ENCODE measurements at places on chromosomes 2 and 18.

DNA sequence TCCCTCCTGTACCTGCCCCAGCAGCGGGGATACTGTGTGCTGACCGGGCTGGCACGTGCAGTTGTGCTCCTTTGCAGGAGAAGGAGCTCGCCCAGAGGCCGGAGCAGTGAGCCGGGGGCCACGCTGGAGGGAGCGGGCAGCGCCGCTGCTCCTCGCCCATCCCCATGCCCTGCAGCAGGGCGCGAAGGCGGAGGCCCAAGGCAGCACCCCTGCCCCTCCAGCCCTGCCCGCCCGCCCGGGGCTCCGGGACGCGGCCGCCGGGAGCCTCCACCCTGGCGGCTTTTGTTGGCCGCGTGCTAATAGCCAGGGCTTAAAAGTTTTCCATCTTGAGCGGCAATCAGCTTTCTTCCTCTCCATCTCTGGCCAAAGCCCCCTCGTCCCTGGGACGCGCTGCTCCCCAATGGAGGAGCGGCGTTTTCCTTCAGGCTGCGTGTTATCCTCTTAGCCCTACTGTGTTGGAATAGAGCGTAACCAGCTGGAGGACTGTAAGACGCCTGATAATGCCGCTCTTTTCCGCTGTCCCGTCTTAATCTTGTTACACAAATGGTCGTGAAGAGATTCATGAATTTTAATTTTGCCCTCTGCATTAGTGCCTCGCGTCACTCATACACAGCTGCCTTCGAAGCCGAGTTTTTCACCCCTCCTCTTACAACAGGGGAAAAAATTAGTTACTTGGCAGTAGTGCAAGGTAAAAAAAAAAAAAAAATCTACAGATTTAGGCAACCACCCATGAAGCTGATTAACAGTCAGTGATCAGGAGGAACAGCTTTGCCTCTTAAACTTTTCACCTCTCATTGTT is 172.9 kb upstream of the SIX3 start:
- no peak for DNase-seq

GRCh38 chr18:48947560-48947959 is 3.2 kb downstream of the SMAD7 start:
- no peak for DNase-seq

- DNase-seq: no peak
Measured at GRCh38 chr18:46401486-46402070, 255.4 kb downstream of the LOXHD1 start.

DNA sequence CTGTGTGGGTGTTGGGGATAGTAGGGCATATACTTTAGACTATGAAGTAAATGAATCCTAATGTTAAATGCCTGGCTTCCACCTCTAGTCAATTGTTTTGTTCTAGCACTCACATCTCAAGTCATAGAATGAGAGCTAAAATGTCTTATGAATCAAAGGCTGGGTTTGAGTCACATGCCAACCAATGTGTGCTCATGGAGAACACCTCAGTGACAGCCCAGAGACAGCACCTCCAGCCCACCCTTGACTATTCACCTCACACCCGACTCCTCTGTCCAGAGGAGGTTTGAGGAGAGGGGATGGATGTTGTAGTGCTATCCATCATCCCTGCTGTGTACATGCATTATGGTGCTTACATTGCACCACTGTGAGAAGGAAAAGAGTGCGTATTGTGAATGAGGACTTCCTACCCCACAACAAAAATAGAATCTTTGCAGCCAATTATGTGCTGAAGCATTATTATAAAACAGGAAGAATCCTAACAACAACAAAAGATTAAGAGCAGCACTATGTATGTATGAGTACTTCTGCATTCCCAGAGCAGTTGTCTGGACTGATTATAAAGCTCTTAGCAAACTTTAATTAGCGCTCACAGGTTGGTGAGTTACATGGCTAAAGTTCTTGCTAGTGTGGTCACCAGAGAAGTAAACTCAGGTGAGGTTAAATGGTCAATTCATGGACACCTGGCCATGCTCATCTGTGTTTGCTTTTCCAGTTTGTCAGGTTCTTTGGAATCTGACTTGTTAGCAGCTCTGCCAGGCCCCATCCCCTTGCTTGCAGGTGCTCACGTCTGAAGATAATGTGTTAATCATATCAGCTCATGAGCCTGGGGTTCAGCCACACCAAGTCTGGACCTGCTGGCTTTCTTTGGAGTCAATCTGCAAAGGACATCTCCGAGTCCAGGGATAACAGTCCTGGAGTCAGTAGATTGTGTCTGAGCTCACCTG is 55.3 kb upstream of the NABP1 start:
- no peak for DNase-seq

DNA sequence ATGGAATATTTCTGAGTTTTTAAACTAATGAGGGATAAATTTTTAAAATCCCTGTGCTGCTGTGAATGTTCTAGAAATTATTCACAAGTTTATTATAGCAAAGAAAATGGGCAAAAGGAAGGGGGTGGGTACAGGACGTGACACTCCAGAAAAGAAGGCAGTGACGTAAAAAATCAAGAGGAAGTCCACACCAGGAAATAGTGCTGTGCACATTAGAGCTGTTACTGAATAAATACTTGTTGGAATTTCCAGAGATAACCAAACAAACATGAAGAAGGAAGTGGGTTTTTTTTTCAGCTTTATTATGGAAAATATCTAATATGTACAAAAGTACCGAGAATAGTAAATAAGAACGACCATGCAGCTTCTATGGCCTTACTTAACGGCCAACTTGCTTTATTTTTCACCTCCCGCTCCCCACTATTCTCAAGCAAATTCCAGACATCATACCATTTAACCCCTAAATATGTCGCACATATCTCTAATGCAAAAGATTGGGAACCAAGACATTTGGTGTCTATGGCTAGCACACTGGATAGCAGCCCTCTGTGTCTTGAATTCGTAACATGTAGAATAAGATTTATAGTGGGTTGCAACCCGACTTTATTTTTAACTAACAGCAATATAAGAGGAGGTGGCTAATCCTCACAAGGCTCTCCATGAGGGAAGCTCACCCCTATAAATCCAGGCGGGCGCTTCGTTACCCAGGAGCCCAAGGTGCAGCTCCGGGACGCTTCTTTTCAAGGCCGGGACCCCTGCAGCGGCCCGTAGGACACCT is 580 bp upstream of the NDUFV2 start:
- DNase-seq: no peak

GRCh38 chr2:27992787-27993401 is 102.4 kb downstream of the BABAM2 start:
- no peak for DNase-seq

DNA sequence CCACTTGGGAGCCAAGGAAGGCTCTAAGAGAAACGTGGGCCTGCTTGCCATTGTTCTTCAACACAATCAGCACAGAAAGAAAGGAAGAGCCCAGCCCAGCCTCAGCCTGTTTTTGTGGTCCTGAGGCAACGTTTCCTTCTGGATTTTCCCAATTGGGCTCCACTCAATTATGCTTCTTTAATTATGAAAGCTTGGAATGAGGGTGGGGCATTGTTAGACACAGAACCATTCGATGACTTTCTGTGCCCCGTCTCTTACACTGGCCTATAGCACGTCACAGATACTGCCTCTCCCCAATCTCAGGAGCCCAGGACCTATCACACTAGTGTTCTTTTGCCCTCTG is 207.4 kb downstream of the ZFP36L2 start:
- no peak for DNase-seq

DNA sequence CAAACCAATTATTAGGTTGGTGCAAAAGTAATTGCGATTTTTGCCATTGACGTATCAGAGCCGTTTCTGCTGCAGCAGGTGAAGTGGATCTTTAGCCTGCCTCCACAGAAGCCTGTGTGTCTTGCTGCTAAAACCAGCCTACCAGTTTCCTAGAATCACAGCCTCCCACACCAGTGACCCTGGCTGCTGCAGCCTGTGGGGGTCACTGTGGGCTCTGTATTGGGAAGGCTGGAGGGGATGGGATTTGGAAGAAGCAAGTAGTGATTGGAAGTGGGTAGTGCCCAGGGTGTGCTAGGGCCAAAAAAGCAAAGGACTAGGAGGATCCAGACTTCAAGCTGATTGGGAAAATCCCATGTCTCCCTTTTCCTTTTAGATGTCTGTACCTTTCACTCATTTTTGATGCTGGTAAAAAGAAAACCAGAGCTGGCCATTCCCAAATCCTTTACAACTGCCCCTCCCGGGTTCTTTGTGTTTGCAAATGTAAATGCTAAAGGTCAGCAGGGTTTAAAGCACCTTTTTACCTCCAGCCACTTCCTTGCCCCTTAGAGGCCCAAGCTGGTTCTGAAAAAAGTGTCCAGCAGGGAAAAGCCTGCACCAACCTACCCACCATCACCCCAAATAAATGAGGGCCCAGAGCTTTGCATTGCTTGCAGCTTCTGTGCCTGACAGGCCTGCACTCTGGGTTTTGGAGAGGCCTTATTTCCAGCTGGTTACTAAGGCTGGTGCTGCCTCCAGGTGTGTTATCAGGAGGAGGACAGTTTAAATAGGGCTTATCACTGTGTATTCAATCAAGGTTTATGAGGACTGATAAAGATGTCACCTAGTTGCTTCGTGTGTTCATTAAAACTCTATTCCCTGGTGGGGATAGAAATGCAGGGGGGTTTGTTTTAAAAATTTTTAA is 172.0 kb downstream of the MIB1 start:
- no peak for DNase-seq

DNA sequence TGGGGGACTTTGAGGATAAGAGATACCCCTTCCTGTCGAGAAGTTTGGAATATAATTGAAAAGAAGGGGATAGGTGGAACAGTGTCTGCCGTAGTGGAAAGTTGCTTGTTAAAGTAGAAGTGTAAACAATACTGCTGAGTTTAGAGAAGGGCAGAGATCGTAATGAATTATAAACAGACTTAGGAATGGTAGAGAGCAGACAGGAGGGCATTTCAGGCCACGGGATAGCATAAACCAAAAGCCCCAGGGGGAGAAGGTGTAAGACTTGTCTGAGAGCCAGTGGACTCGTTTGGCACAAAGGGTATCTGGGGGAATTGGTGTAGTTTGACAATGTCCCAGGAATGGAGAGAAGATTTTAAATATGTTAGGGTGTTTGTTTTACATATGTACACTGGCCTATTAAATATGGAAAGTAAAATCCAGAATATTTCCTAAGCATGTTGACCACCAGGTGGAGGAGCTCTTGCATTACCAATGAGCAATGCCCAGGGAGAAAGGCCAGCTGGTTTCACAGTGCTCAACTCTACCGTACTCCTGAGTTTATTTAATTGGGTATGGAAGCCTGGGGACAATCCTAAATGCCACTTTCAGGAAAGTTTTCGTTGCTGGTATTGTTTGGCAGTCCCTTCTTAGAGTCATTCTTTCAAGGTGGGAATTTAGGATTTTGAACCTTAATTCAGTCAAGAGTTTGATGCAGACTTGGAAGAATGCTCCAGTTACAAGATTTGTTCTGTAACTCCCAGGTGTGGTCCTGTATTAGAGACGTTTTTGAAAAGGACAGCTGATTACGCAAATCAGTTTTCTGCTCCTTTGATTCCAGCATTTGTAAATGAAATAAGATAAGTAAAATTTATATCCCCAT is 7.5 kb downstream of the COPS8 start:
- no peak for DNase-seq

GRCh38 chr2:75071766-75072165 is 113.3 kb downstream of the POLE4 start:
- DNase-seq: no peak

GRCh38 chr2:219998714-219999227 is 371.3 kb downstream of the SLC4A3 start:
- DNase-seq: no peak

GRCh38 chr18:10317864-10318690 is 136.4 kb upstream of the APCDD1 start:
- DNase-seq: no peak

- DNase-seq: no peak
Measured at GRCh38 chr2:180983468-180984242, 3.2 kb downstream of the UBE2E3 start.

DNA sequence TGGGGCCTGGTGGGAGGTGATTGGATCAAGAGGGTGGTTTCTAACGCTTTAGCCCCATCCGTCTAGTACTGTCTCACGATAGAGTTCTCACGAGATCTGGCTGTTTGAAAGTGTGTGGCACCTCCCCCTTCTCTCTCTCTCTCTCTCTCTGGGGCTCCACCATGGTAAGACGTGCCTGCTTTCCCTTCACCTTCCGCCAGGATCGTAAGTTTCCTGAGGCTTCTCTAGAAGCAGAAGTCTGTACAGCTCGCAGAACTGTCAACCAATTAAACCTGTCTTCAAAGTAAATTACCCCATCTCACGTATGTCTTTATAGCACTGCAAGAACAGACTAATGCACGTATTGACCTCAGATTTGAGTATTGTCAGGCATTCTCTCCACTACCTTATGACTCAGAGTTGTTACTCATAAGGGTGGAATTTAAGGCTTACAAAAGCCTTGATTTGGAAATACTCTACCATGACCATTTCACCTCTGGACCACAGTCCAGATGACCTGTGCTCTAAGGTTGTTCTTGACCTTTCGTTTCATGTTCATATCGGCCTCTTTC is 99.5 kb upstream of the AGAP1 start:
- DNase-seq: no peak

DNA sequence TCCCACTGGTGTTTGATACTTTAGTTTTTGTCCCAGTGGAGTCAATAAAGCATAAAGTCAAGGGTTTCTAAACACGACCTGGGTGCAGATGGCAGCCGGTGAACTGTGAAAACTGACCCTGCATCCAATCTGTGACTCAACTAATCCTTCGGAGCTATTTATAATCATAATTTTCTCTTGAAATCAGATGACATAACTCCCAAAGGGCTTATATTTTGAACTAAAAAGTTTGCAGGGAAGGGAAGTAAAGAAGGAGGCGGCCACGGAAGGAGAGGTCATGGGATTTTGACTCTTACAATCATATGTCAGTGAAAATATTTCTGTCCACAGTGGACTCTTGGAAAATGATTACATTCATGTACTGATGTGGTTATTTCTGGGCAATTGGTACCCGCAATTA is 178.5 kb downstream of the PDE1A start:
- DNase-seq: no peak

- DNase-seq: no peak
Measured at GRCh38 chr18:12857991-12858544, 26.0 kb downstream of the PTPN2 start.

DNA sequence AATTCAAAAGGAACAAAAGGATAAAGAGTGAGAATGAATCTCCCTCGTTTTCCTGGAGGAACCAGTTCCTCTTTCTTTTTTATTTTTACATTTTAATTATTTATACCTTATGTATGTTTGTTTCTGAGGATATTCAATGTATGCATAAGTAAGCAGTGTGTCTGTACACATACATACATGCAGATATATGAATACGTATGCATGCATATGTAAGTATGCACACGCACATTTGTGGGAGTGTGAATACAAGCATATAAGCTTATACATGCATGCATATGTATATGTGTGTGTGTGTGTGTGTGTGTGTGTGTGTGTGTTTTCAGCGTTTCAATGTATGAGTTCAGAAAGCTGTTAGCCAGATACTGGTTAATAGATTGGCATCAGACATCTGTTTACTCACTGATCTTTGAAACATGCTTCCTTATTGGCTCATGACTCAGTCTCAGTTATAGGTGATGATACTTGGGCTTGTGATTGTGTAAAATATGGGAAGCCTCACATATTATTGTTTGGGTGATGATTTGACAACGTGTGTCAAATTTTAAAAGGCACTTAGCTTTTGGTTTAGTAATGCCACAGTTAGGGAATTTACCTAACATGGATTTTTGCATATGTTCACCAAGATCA is 279.7 kb upstream of the TRIB2 start:
- DNase-seq: no peak

All from stimulated activated CD8-positive, alpha-beta memory T cell treated with anti-CD3 and anti-CD28 coated beads, Interleukin-2, amount 100 ng/mL, for 1 hour (primary cell).